ENCODE measurements at places on chromosomes 4 and X. TPM values are rescaled to one million over a fixed set of nuclear protein-coding genes. Genes with fewer than 3 reads are reported as not detected.

CT45A5 gene
- total RNA-seq, result not detected

GPC3 gene
- 4.0 TPM for total RNA-seq

- no peak for DNase-seq
- no peaks in the 10 kb centered on the region for H3K4me1 ChIP-seq
- H3K4me3 ChIP-seq, result no peak overlapping the region
- H3K27ac ChIP-seq, result no peak overlapping the region
- no peaks in the 10 kb centered on the region for H3K36me3 ChIP-seq
- no peaks in the 10 kb centered on the region for H3K27me3 ChIP-seq
These were observed 129.8 kb downstream of the SORBS2 start for GRCh38 chr4:185682236-185682635.

- H3K4me3 ChIP-seq, result peak overlapping the region; percentile 79
- H3K27ac ChIP-seq, result peak overlapping the region; percentile 71
- no peaks in the 10 kb centered on the region for H3K27me3 ChIP-seq
These were observed 829 bp downstream of the ELOVL6 start for GRCh38 chr4:110197529-110198042.

GRCh38 chrX:135543924-135544323 lies 23.5 kb downstream of the INTS6L start:
- H3K27ac ChIP-seq, result no peak overlapping the region
- no peak for DNase-seq
- H3K27me3 ChIP-seq, result no peaks in the 10 kb centered on the region

- no peak for DNase-seq
- no peak overlapping the region for H3K4me3 ChIP-seq
- no peaks in the 10 kb centered on the region for H3K36me3 ChIP-seq
These were observed 49.1 kb upstream of the RBPJ start for GRCh38 chr4:26271703-26272102.

DNA sequence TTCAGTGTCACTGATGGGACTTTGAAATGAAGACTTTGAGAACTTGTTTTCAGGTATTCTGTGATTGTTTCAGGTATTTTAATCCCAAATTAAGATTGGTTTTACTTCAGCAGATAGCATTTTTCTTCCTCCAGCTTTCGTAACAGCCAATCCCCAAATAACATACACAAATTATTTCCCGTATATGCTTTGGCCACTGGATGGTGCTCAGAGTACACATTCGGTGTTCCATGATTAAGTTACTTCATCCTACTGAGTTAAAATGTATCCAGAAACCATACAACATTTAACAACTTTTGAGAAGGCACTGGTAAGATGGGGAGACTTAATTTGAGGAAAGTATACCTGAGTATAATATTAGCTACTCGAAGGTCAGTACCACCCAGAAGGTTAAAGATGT lies 233.4 kb upstream of the FAM47A start:
- no peak overlapping the region for H3K27ac ChIP-seq
- no peaks in the 10 kb centered on the region for H3K27me3 ChIP-seq
- H3K36me3 ChIP-seq, result no peaks in the 10 kb centered on the region
- peaks cover 8% of the 10 kb centered on the region for H3K4me1 ChIP-seq

DNA sequence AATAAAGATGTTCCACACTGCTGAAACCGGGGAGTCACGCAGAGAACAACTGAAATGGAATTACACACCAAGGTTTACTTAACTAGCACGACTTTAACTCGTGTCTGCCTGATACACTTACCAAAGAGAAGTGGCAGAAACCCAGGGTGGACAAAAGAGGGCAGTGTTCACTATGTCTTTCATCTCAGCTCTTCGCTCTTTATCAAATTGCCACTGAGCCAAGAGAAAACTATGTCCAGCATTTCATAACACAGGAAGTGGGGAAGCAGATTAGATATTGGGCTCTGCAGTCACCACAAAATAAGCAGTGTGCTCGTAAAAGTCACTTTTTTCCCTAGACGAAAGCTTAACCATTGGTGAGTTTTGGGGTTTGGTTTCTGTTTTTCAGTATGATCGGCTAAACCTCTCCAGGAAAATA lies 155.7 kb downstream of the CHIC2 start:
- H3K27ac ChIP-seq, result no peak overlapping the region
- peaks cover 9% of the 10 kb centered on the region for H3K27me3 ChIP-seq
- H3K36me3 ChIP-seq, result no peaks in the 10 kb centered on the region
- peak; percentile 38 for DNase-seq
